ENCODE measurements at places on chromosomes 12 and 14.

- DNase-seq: no peak
These were observed 435.9 kb downstream of the TMTC2 start for GRCh38 chr12:83122623-83122934.

DNA sequence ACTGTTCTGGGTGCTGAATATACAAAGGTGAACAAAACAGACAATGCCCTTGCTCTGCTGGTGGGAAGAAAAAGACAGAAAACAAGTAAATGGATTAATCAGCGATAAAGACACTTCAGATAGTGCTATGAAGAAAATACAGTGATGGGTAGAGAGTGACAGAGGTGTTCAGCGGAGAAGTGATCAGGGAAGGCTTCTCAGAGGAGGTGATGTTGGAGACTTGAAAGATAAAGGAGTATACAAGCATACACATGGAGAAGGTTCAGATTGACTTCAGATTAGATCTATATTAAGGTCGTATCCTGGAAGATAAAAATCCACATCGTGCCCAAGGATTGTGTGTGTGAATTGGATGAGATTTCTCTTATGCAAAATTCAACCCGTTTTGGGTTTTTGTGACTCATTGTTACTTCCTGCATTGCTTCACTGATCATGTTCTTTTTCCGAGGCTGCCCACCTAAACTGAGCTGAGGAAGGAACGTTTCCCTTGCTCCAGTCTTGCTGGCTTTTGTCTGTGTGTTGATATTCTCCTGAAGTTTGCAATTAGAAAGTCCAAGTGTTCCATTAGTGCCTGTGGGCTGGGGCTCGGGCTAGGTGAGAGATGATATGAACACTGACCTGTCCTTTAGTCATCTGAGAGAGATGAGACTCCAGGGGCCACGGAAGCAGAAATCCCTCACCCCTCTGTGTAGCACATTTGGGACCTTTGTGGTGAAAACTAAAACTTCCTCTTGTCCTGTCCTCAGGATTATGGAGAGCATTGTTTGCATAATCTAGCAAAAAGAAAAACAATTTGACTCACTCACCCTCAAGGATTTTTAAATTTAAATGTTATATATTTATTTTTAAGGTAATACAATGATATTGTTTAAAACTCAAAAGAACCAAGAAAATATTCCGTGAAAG is 27.6 kb downstream of the PLXNC1 start:
- DNase-seq: no peak

DNA sequence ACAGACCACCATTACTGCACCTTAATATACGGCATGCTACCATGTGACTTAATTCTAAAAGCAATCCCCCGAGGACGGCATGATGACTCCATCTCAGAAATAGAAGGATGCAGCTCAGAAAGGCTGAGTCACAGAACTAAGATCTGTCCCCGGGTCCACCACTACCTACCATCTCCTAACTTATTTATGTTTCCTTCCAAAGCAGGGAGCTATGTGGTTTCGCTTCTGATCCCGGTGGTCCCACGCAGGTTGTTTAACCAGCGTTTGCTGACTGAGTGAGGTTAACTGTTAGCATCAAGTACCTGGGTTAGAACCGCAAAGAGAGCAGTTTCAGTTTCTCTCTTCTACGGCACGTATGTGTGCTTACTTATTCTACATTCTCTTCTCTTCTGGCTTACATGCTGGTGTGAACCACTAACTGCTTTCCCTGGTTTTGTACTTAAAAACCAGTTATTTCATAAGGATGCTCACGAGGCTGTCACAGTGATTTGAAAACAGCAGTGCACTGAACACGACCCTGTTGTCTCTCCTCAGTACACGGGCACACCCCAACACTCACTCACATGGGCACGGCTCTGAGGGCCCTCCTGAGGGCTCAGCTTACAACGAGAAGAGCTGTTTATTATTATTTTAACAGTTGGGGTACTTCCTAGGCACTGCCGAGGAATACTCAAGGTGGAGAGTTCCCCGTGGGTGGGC is 66.7 kb downstream of the CCDC88C start:
- peak; percentile 41 for DNase-seq

DNA sequence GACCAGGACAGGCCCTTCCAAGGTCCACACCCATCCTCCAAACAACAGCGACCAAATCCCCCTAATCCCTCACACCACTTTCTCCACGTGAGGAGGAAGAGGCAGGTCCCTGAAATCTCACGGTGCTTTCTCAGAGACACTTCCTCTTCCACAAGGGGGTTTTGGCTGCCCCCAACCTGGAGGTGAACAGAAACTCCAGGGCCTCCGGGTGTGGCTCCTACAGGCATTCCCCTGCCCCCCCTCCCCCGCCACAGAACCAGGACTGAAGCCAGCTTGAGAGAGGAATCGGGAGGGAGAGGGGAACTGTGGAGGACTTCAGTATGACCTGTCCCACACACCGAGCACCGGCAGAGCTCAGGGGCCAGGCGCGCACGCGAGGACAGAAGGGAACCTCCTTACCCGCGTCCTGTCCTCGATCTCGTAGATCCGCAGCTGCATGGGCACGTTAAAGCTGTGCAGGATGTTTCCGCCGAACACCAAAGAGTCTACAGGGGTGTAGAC is 60.2 kb downstream of the KDM2B start:
- DNase-seq: no peak

DNA sequence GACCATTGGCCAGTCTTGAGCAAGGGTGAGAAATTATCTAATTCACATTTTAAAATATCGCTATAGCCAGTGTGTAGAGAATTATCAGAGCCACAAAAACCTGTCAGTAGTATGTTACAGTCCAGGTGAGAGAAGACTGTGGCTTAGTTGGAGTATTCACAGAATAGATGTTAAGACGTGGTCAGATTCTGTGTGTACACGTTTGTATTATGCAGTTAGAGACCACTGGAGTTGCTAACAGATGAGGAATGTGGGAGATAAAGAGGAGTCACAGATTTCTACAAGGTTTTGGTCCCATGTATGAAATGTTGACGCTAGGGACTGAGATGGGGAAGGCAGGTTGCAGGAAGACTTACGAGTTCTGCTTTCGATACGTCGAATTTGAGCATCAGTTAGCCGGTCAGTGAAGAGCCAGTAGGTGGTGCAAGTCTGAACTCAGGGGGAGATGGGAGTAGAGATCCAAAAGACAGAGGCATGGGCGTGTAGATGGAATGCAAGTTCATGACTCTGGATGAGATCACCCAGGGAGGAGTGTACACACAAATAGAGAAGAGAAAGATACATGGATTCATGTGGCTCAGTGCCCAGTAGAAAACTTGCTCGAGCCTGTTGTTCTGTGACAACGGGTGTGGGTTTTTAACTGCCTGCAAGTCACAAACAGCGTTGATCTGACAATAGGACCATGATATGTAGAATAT is 114.8 kb upstream of the FLRT2 start:
- DNase-seq: peak; percentile 92

- no peak for DNase-seq
These were observed 32.5 kb upstream of the SSPN start for GRCh38 chr12:26162905-26163304.

DNA sequence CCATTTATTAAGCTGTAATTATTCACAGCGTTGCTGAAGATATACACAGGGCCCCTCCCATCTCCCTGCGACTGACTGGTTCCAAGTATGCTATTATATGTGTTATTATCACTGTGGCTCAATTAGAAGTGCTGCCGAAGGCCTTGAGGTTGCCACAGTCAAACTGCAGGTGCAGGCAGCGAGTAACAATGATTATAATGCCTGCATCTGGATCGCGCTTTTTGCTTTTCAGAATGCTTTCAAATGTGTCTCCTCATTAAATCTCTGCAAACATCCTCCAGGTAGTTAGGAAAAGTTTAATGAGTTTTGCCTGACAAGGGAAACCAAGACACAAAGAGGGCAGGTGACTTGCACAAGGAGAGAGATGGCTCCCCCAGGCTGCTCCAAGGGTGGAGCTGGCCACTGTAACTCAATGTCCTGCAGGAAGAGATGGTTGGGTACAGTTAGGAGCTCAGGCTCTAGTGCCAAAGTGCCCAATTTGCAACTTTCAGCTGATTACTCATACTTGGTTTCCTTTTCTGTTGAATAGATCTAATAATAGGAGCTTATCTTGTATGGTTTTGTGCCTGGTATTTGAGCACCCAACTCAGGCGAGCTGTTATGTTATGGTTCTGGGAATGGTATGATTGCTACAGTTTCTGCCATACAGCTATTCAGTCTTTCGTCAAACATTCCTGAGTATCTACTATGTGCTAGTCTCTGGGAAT is 1.7 kb upstream of the SYNE3 start:
- no peak for DNase-seq

- DNase-seq: no peak
These were observed 285.3 kb downstream of the ZFP36L1 start for GRCh38 chr14:68507544-68508081.

DNA sequence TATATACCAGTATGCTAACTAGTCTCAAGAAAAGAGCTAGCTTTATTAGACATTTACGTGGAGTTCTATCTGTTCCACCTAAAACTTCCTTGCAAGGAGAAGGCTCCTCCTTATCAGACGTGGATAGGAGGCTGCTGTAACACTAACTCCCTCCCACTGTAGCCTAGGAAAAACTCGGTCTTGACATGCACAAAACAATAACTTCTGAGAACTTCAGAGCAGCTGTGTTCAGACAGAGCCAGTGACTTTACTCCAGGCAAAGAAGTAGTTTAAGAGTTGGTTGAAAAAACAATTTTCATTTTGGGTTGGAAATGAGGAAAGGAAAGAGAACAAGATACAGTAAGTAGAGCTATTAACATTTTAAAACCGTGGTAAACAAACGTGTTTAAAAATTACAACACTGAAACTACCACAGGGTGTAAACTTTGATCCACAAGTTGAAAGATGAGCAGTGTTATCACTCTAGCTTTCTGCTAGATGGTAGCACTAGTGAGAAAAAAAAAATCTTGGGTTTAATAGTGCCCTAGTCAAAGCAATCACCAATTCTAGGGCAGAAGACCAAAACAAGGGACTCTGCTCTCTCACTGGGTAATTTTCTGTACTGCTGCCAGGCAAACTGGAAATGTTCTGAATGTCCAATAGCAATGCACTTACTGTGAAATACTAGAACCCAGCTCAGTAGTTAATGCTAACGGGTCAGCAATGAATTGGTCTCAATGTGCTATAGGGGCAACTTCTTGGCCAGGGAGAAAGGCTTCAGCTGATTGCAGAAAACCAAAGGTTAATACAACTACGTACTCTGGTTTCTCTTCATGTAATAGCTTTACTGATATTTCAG is 2.4 kb downstream of the ATF7 start:
- DNase-seq: no peak

GRCh38 chr12:130969223-130969622 is 15.5 kb downstream of the ADGRD1 start:
- DNase-seq: no peak

- no peak for DNase-seq
These were observed 187.3 kb upstream of the RMST start for GRCh38 chr12:97275256-97275655.

DNA sequence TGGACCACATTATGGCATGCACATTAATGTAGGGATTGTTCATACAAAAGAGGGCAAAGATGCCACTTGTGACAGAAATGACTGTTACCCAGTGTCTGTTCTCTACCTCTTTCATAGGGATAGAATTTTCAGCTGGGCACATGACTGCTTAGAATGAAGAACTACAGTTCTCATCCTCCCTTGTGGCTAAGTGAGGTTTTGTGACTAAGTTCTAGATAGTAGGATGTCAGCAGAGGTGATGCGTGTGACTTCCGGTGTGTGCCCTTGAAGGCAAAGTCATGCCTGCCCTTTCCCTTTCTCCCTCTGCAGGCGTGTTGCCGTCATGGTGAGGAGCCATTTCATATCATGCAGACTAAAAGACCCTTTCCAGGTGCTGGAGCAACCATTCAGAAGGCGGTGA is 99.3 kb downstream of the CACNA1C start:
- DNase-seq: no peak

GRCh38 chr12:23472329-23472971 is 477.0 kb downstream of the SOX5 start:
- DNase-seq: peak; percentile 75

GRCh38 chr14:64711039-64711438 is 6.8 kb downstream of the PLEKHG3 start:
- peak; percentile 7 for DNase-seq

DNA sequence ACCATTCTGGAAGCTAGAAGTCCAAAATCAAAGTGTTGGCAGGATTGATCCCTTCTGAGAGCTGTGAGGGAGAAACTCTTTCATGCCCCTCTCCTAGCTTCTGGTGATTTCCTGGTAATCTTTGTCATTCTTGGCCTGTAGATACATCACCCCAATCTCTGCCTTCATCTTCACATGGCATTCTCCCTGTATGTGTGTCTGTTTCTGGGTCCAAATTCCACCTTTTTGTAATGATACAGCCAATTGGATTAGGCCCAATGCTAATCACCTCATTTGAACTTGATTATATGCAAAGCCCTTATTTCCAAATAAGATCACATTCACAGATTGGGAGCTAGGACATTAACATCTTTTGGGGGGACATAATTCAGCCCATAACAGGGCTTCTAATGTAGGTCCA is 76.9 kb upstream of the MBIP start:
- DNase-seq: no peak

- no peak for DNase-seq
These were observed 219.1 kb downstream of the ESR2 start for GRCh38 chr14:64074961-64075612.

DNA sequence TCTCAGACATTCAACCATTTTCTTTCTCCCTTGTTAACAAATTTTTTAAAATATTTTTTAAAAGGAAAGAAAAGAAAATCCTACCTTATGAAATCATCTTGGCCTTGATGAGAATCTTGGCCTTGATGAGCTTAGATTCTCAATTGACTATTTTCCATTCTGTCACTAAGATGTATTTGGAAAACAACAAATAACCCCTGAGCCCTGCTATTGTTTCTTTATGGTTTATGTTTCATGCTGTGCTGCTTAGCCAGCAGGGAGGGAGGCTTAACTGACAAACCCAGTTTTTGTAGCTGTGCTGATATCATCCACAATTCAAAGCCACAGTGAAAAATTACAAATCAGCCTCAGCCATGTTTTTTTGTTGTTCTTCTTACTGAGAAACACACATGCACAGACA is 404.1 kb downstream of the RAD51B start:
- DNase-seq: no peak

DNA sequence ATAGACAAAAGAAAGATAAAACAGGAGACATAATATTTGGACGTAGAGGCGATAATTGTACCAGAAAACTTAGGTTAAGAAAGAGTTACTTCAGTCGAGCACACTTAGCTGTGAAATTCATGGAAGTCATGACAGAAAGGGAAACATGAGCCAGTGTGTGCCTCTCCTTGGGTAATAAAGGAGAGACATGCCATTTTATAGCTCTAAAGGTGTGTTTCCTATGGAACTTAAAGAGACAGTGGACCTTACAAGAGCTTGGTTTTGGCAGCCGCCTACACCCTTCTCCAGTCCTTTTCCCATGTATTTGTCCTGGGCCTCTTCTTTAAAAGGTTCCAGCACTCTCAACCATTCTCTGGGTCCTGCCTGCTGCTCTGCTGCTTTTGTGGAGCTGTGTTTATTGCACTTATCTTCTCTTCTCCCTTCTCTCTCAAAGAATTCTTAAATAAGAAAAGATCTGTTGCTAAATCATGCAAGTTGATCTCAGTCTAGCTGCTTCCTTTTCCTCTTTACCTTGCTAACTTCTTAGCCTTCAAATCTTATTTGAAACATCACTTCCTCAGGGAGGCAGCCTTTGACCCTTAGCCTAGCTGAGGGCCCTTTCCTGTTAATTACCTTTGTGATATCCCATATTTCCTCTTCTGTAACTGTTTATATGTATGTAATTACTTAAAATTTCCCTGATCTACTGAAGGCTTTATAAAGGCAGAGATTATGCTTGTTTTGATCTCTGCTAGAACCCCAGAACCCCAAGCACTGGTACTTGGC is 81.8 kb upstream of the EVL start:
- no peak for DNase-seq

- peak; percentile 81 for DNase-seq
These were observed 543.2 kb upstream of the TBX3 start for GRCh38 chr12:115227137-115227615.

Measured in RWPE2 (cell line).